Stimulated activated CD8-positive, alpha-beta memory T cell treated with anti-CD3 and anti-CD28 coated beads, Interleukin-4, amount 100 ng/mL, for 48 hours (primary cell): ENCODE measurements at places on chromosomes 11 and 22.

DNA sequence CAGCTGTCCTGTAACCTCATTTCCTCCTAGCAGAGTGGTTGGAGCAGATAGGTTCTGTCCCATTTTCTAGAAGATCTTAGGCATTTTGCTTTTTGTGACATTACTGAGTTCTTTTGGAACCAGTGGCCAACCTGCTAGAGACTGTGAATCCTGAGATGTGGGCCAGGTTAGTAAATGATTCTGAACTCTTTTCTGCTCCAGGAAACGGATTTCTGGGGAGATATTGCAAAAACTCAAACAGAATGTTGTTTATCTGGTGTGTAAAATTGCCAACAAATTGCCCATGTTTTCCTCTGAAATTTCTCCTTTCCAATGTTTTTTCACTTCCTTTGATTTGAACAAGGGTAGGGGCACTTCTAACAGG lies 32.7 kb downstream of the SLC6A5 start:
- no peak for DNase-seq

DNA sequence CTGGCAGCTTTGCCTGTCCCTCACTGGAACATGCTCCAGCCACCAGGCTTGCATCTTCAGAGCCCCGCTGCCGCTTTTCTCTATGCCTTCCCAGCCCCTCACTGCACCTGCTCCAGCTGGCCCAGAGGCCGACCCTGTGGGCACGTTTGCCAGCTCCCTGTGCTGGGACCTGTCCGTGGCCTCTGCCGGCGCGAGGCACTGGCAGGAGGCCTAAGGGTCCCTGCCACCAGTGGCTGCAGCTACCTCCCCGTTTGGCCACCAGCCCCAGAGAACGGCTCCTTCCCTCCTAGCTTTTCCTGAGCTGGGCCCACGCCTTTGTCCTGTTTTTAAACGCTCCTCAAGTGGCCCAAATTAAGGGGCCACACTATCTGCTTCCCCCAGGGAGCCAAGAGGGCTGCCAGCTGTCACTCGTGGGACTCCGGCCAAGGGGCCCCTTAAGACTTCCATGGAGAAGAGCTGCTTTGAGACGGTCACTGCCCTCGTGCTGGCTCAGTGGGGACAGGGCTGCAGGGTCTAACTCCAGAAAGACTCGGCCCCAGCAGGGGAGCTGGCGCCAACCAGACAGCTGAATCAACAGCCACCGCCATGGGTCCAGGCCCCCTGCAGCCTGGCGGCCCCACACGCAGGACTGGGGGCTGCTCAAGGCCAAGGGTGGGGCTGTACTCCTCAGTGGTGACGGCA lies 24.6 kb upstream of the WNT7B start:
- DNase-seq: no peak

DNA sequence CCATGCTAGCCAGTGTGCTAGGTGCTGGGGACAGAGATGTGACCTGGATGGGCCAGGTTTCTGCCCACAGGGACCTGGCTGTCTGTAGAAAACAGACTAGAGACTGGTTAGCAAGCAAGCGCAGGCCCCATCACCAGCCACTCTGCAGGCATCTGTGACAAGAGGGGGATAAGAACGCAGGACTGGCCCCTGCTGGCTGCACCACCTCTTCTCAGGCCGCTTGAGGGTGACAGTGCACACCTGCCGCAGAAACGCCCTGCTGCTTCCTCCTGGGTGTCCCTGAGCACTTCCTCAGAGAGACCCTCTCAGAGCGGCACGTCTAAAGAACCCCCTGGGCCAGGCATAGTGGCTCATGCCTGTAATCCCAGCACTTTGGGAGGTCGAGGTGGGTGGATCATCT lies 5.9 kb upstream of the PICK1 start:
- DNase-seq: no peak

DNA sequence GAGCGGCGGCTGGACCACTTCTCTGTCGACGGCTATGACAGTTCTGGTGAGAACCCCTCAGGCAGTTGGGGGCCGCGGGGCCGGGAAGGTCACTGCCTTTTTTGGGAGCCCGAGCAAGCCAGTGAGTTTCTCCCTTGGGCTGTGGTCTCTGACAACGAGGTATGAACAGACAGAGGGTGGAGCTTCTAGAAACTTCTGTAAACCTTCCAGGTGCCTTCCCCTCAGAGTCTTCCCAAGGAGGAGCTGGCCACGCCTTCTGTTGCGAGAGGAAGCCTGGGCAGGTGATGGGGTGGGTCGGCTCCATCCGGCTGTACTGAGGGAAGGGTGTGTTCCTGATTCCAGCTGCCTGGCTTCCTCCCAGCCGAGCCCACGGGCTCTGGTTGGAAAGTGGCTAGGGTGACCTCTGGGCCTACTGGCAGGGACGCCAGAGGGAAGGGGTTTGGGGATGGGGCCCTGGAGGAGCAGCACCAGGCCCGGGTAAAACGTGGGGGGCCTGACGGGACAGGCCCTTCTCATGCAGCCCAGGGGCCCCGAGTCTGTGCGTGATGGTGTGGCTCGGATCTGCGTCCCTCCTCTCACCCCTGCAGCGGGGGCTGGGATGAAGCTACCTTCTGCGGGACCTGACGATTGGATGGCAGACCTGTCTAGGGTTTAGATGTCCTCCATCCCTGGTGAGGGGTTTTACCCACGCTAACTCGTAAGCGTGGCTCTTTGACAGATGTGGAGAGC lies 110.8 kb downstream of the KCNQ1OT1 start:
- DNase-seq: peak; percentile 14

DNA sequence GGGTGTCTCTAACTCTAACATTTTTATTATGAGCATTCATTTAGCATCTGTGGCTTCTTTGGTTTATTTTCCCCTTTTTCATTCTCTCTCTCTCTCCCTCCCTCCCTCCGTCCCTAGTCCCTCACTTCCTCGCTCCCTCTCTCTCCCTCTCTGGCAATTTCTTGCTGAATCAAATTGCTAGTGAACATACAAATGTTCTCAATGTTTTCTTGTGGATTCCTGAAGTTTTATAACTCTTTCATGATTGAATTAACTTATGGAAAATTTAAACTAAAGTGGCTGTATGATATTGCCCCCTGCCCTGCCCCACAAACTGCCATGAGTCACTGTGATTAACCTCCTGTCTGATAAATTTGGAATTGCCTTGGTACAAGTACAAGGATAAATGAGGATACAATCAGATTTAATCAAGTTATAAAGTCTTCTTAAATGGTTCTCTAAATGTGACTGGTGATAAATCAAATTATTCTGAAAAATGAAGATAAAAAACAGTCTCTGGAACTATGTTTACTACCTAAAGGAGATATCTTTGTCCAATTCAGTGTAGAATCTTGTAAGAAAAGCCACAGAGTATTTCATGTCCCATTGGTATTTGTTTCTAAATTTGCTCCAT lies 143.0 kb upstream of the PDGFD start:
- DNase-seq: no peak

GRCh38 chr11:134592391-134592990 lies 180.4 kb upstream of the B3GAT1 start:
- DNase-seq: peak; percentile 83

DNA sequence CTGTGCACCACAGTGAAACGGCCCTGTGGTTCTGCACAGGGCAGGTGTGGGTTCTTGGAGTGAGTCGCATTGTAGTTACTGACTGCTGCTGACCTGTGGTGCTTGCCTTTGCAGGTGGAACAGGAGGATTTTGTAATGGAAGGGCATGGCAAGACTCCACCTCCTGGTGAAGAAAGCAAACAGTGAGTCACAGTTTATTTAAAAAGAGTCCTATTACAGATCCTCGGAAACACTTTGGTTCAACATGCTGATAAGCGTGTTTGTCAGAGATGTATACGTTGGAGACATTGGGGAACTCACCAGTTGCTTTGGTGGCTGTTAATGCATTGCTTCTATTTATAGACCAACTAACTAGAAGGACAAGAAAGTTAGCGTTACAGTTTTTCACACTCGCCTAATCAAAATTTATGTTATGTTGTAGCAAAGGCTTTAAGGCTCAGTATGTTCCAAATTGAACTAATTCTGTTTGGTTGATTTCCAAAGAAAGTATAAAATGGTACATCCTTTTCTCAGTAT lies 21.7 kb upstream of the TNRC6B start:
- peak; percentile 37 for DNase-seq

DNA sequence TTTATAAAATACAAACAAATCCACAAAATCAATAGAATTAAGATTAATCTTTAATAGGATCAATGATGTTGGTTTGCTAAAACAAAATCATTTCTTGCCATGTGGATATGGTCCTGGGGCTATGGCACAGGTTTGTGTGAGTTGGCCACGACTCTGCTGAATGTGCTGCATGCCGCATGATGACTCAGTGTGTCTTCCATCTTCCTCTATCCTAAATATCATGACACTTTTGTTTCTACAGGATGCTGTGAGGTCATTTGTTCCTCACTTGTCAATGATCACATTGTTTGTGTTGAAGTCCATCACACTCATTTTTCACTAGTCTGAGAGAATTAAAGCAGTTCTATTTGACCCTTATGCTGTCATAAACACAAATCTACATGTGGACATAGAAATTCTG lies 167.2 kb upstream of the ZBED5 start:
- DNase-seq: no peak

GRCh38 chr11:35619116-35619854 lies 1.0 kb downstream of the FJX1 start:
- DNase-seq: peak; percentile 39

- peak; percentile 26 for DNase-seq
These were observed 2.9 kb downstream of the TRPT1 start for GRCh38 chr11:64223001-64223651.

DNA sequence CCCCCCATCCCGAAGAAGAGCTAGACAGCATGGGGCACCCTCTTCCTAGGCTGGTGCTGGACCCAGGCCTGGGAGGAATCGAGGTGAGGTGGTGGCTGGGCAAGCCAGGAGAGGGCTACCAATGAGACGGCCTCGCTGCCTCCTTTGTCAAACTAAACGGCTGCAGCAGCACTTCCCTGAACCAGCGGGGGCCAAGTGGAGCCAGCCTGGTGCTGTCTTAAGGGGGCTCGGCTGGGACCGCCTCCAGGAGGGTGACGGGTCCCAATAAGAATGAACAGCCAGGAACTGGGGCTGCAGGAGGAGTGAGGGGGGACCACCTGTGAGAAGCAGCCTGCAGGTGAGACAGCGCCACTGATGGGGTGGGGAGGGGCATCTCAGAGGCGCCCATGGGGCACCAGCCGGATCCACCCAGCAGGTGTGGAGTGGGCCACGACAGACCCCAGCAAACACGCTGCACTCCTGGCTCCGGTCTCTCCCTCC lies 17.1 kb downstream of the IFT27 start:
- DNase-seq: no peak
